ENCODE measurements at places on chromosomes 3 and 15.
A peak's percentile ranks its signal among the peaks of the same experiment; 100 is the strongest.

DNA sequence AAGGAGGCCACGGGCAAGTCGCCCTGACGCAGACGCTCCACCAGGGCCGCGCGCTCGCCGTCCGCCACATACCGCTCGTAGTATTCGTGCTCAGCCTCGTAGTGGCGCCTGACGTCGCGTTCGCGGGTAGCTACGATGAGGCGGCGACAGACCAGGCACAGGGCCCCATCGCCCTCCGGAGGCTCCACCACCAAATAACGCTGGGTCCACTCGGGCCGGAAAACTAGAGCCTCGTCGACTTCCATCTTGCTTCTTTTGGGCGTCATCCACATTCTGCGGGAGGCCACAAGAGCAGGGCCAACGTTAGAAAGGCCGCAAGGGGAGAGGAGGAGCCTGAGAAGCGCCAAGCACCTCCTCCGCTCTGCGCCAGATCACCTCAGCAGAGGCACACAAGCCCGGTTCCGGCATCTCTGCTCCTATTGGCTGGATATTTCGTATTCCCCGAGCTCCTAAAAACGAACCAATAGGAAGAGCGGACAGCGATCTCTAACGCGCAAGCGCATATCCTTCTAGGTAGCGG, at the start of gene EPM2AIP1:
EPM2AIP1 (minus strand) TSS at position 326 of the 520 bp plus-strand sequence; CDS start at position 272, 54 bp downstream.
- no peaks in the 10 kb centered on the region for H3K36me3 ChIP-seq
- peak; percentile 100 for DNase-seq
- peak within 1 kb of the TSS; percentile 99 for H3K27ac ChIP-seq
- peaks cover 57% of the 10 kb centered on the region for H3K4me1 ChIP-seq

DNA sequence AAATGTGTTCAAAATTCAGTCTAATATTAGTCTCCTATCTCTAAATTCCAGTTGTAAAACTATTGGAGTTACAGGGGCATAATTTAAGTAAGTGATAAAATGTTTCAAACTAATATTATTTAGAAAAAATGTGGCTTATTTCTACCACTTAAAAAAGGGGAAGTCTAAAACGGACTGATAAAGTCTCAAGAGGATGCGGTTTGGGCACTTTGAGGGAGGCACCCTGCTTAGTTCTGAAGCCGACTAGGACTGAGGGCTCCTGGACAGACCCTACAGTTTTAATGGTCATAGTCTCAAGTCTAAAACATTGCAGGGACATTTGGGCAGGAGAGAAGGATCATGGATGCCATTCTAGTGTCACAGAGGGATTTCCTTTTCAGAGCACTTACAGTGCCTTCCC, 566.3 kb downstream of the NR2F2 start:
- no peaks in the 10 kb centered on the region for H3K4me1 ChIP-seq
- no peak for DNase-seq
- H3K27me3 ChIP-seq, result no peaks in the 10 kb centered on the region
- H3K36me3 ChIP-seq, result no peaks in the 10 kb centered on the region
- no peak overlapping the region for H3K4me3 ChIP-seq
- no peak overlapping the region for H3K27ac ChIP-seq

GRCh38 chr15:65330934-65331645, 26.6 kb downstream of the RNU5B-1 start:
- H3K4me1 ChIP-seq, result no peaks in the 10 kb centered on the region
- DNase-seq, result no peak
- H3K4me3 ChIP-seq, result no peak overlapping the region
- H3K27ac ChIP-seq, result no peak overlapping the region

DNA sequence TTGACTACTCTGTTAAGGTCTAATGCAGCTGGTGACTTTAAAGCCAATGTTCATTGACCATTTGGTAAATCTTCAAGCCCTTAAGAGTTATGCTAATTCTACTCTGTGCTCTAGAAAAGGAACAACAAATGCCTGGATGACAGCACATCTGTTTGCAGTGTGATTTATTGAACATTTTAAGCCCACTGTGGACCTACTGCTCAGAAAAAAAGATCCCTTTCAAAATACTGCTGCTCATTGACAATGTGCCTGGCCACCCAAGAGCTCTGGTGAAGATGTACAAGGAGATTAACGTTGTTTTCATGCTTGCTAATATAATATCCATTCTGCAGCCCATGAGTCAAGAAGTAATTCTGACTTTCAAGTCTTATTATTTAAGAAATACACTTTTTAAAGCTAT, 110.8 kb downstream of the TBC1D5 start:
- H3K4me3 ChIP-seq, result no peak overlapping the region
- H3K4me1 ChIP-seq, result peaks cover 12% of the 10 kb centered on the region
- no peak for DNase-seq
- no peaks in the 10 kb centered on the region for H3K27me3 ChIP-seq

DNA sequence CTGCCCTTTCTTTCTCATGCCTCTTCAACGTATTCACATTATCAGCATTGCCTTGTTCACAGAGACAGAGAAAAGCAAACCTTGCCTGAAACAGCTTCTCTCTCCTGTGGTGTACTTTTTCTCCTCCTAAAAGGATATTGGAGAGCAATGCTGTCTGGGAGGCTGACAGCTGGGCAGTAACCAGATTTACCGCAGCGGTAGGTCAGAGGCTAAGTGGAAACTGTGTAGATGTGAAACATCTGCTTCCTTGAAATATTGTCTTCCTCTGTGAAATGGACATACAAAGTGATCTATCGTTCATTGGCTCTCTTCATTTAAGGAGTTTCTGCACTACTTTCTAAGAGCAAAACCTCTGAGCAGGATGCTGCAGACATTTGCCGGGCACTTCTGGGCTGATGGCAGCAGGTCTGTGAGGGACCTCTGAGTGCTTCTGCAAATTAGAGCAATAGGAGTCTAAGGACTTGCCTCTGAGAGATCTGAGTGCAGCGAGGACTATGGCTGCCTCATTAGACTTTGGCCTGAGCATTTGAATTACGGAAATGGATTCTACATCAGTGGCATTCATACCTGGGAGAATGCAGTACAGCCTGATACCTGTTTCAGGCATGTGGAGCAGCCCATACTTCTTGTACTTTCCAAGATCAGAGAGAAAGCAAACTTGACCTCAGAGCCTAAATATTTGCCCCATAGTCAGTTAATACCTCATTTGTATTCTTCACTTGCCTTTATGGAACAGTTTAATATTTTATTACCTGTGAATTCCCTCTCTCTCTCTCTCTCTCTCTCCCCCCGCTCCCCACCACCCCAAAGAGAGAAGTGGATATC, 260.5 kb upstream of the TPRG1 start:
- peaks cover 12% of the 10 kb centered on the region for H3K4me1 ChIP-seq
- no peaks in the 10 kb centered on the region for H3K36me3 ChIP-seq
- no peak for DNase-seq

DNA sequence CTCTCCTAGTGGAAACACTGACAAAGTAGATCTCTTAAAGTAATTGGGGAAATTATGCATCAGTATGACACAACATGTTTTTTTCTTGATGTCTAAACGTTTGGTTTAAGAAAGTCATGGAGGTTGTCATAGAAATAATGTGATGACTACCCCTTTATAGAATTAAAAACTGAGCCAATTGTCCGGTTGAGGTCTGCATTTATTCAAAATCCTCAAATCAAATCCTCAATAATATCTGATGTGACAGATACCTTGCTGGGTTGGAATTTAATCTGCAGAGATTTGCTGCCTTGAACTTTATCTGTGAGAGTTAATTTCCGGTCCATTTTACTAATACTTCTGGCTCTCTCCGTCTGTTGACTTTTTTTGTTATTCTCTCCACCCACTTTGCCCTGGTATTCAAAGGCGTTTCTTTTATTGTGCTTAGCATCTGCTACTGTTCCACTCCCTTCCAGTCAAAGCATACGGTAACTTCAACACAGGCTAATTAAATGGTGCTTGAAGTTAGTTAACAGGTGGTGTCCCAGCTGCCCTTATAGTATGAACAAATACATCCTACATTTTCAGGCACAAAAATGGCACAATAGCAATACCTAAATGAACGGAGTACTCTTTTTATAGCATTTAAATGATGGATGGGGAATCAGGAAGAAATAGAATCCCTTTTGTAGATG, 628.3 kb downstream of the ROBO1 start:
- no peaks in the 10 kb centered on the region for H3K4me1 ChIP-seq
- no peaks in the 10 kb centered on the region for H3K36me3 ChIP-seq
- no peak overlapping the region for H3K4me3 ChIP-seq
- no peak overlapping the region for H3K27ac ChIP-seq
- no peak for DNase-seq

GRCh38 chr3:172039436-172040077, at the start of gene FNDC3B:
TSS of gene FNDC3B (plus strand) at chr3:172039578. CDS start at chr3:172112480, 72,902 bp downstream.
- peak within 1 kb of the TSS; percentile 89 for H3K4me3 ChIP-seq
- peaks cover 27% of the 10 kb centered on the region for H3K4me1 ChIP-seq
- H3K27ac ChIP-seq, result peak within 1 kb of the TSS; percentile 98

DNA sequence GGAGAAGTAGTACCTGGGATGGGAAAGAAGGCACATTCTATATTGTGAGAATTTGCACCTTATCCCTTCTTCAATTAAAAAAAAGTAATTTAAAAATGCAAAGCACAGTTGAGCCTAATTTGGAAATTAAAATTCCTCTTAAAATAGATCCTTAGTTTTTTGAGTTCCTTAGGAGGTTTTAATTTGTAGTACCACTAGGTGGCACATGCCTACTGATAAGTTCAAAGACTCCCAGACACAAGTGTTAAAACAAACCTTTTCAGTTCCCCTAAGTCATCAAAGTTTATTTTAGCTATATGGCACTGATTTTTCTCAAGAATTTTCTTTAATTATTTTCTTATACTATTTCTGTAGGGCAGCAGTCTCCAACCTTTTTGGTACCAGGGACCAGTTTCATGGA, 127.6 kb upstream of the AZI2 start:
- H3K27ac ChIP-seq, result no peak overlapping the region
- H3K27me3 ChIP-seq, result no peaks in the 10 kb centered on the region
- DNase-seq, result no peak

DNA sequence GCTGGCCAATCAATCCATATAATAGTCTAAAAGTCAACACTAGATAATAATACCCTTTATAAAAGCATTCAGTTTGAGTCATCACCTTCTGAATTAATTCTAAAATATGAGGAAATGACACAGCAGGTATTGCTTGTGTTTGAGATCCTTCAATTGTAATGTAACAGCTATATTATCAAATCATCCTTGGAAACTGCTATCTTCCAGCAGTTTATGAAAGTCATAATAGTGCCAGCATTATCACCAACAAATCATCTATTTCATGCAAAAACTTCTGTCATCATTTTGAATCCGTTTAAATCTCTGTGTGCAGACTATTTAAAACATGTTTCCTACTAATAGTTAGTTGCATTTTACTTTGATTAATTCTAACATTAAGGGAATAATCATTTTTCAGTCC, 468.7 kb downstream of the CADM2 start:
- H3K4me1 ChIP-seq, result no peaks in the 10 kb centered on the region
- H3K27ac ChIP-seq, result no peak overlapping the region
- no peak for DNase-seq
- H3K27me3 ChIP-seq, result no peaks in the 10 kb centered on the region

DNA sequence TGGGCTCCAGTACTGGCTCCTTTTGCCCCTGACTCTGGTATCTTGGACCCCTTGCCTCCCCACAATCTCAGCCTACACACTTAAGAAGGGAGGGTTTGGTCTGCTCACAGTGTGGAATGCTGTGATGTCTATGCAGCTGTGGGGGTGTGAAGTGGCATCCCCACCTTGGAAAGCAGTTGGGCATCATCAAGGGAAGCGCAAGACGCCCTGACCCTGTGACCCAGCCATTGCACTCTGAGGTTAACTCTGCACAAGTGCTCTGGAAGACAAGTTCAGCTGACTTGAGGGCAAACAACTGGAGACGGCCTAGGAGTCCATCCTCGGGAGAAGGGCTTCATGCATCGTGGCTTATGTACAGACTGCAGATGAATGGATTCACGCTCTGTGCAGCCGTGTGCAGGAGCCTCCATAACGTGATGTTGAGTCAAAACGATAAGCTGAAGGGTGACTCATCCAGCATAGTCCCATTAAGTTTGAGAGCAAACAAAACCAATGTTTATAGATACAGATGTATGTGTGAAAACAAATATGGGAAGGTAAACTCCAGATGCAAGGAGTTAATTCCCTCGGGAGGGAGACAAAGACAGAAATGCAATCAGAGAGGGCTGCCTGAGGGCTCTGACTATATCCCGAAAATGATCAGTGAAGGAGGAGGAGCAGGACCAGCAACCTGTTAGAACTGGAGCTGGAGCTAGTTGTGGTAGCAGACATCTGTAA, 86.8 kb downstream of the LSM3 start:
- peaks cover 5% of the 10 kb centered on the region for H3K4me1 ChIP-seq
- H3K36me3 ChIP-seq, result no peaks in the 10 kb centered on the region
- H3K27ac ChIP-seq, result no peak overlapping the region
- DNase-seq, result no peak
- H3K27me3 ChIP-seq, result no peaks in the 10 kb centered on the region

GRCh38 chr3:30646181-30646876, 39.9 kb downstream of the TGFBR2 start:
- H3K27ac ChIP-seq, result peak overlapping the region; percentile 12
- no peaks in the 10 kb centered on the region for H3K27me3 ChIP-seq
- H3K4me3 ChIP-seq, result no peak overlapping the region
- no peak for DNase-seq
- no peaks in the 10 kb centered on the region for H3K36me3 ChIP-seq
- peaks cover 79% of the 10 kb centered on the region for H3K4me1 ChIP-seq

GRCh38 chr3:102085431-102086176, 236.3 kb downstream of the NFKBIZ start:
- DNase-seq, result no peak

DNA sequence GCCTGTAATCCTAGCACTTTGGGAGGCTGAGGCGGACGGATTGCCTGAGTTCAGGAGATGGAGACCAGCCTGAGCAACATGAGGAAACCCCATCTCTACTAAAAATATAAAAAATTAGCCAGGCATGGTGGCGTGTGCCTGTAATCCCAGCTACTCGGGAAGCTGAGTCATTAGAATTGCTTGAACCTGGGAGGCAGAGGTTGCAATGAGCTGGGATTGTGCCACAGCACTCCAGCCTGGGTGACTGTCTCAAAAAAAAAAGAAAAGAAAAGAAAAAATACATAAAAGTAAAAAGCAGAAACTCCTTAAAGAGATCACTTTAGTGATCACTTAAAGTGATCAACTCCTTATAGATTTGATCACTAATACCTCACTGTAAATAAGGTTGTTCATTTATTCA, 78.0 kb downstream of the GMPS start:
- no peak overlapping the region for H3K4me3 ChIP-seq
- DNase-seq, result no peak

- H3K4me3 ChIP-seq, result no peak overlapping the region
- DNase-seq, result no peak
- no peak overlapping the region for H3K27ac ChIP-seq
These were observed 115.1 kb downstream of the TAFA4 start for GRCh38 chr3:68817243-68817642.

GRCh38 chr3:114179575-114179974, 723 bp upstream of the DRD3 start:
- no peaks in the 10 kb centered on the region for H3K27me3 ChIP-seq
- H3K4me3 ChIP-seq, result no peak overlapping the region
- no peaks in the 10 kb centered on the region for H3K36me3 ChIP-seq
- H3K27ac ChIP-seq, result no peak overlapping the region
- H3K4me1 ChIP-seq, result no peaks in the 10 kb centered on the region
- DNase-seq, result no peak
